ENCODE measurements at places on chromosomes 3 and 15.

DNA sequence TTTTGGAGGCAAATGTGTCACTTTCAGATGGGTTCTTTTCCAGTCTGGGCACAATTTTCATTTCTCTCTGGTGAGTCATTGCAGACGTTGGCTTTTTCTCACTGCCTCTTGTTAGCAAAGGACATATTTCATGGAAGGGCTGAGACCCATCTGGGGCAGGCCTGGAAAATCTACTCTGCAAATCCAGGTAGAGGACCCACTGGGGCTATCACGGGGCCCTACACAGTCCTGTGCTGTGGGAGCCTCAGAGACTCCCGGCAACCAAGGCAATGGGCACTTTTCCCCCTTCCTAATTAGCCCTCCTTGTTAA lies 58.0 kb downstream of the HRH1 start:
- peak; percentile 13 for DNase-seq

- no peak for DNase-seq
Measured at GRCh38 chr3:114110439-114110838, 53.9 kb downstream of the QTRT2 start.

DNA sequence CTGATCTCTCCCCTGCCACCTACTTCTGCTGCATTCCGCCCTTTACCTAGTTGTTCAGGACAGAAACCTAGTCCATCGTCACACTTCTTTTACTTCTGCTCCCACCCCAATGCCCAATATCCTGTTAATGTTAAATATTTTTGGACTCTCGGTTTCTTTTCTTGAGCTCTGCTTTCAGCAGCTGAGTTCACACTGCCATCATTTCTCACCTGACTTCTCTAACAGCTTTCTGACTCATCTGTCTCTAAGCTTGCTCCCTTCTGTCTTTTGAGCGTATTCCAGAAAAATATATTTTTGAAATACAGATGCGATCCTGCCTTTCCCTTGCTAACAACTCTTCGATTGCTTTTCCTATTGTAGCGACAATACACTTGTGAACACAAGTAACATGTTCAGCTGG lies 183.4 kb downstream of the KLHL25 start:
- DNase-seq: no peak

DNA sequence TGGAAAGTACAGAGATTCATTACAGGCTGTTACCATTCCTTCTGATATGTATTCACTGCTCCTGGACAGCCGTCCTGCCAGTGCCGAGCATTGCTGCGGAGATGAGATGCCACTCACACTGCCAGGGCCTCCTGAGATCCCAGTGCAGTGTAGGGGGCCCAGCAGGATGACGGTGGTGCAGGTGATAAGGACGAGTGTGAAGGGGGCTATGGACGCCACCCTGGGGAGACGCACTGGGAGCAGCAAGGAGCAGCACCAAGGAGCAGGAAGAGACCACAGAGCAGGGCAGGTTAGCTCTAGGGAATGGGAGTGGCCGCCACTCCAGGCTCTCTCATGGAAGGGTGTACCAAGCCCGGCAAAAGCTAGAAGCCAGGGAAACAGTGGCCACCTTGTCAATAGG lies 4.0 kb upstream of the KLF15 start:
- DNase-seq: no peak

DNA sequence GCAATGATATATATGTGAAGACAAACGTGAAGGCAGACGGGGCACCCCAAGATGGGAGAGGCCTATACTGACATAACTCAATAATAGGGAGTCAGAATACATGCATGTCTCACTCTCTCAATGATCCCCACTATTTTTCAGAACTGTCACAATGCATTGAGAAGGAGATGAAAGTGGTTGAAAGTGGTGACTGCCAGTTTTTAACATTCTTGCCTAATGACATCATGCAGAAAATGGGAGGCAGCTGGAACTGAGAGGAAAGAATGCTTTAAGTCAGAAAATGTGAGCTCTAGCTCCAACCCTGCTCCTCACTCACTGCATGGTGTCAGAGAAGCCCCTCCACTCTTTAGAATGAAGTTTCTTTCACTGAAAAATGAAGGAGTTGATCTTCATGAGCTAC lies 55.3 kb upstream of the P2RY1 start:
- DNase-seq: no peak

- no peak for DNase-seq
Measured at GRCh38 chr15:80662757-80663553, 32.2 kb upstream of the ABHD17C start.

DNA sequence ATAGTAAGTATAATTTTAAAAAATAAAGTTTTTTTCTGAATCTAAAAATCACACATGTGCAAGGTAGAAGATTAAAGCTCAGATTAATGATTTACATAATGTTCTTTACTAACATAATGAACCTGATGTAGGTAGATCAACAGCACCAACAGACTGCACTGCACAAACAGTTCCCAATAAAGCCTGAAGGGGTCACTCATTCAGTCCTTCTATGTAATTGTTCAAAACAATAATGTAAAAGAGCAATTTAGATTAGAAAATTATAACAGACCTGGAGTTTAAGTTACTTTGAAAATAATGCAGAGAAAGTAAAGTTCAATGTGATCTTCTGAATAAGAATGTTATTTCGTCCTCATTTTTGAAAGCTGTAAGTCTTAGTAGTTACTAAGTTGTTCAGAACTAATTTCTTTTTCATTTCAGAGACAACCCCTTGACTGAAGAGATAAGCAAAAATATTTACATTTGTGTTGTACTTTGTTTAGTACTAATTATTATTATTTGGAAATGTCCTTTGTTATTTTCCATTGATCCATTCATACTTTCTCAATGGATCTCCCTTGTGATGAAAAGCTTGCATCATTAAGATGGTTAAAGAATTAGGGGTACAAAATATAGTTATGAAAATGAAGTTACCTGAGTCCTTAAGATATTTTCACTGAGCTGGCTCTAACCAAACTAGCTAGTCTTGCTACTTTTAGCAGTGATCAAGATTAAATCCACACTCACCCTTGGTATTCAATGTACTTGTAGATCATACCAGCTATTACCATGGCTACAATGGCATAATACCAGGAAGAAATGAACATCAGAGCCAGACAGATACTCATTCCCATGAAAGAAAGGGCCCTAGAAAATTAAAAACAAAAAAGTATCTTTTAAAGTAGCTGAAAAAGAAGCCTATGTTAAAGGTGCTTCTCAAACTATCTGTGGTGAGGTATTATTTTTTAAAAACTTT lies 16.8 kb downstream of the EMC4 start:
- no peak for DNase-seq

GRCh38 chr3:146345900-146346299 lies 95.0 kb upstream of the PLSCR4 start:
- DNase-seq: no peak

DNA sequence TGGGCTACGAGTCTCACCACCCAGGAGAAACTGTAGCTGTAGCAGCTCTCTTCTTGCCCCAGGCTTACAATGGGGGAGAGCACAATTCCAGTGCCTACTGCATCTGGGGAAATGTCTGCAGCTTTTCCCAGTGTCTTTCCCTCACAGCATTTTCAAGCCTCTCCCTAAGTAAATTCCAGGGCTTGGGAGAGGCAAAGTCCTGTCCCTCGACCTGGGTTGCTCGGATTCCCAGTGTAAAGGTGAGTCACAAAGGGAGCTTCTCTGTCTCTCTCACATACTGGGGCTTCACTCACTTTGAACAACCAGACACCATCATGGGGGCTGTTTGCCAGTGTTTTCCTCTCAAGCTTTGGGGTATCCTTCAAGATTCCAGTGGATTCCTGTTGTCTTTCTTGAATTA lies 689.4 kb upstream of the NAALADL2 start:
- DNase-seq: no peak

DNA sequence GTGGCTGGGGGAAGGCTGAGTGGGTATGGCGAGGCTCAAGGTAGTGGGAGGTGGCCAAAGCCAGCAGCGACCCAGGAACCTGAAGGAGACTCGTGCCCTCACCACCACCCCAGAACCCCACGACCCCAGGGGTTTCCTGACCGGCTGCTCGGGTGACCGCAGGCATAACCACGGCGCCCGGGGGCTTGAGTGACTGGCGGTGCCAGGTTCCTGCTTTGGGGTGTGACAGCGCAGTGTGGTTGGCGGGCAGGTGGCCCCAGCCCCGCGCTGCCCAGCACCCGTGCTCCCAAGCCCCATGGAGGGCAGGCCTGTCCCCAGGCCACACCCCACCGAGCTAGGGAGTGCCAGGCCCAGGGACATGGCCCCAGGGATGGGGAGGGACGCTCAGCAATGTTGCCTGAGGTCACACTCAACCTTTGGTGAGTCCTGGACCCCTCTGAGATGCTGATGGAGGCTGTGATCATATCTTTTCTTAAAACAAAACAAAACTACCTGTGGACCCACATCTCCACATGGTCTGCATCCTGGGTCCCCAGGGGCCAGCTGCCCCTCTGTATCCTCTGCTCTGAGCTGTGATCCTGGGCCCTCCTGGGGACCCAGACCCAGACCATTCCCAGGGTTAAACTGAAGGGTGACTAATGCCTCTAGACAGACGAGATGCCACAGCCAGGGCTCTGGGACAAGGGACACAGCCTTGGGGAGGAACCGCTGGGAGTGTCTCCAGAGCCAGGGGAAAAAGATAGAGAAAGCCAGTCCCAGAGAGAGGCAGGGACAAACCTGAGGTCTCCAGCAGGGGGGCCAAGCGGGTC lies 13.0 kb downstream of the DNAJB8 start:
- DNase-seq: no peak

DNA sequence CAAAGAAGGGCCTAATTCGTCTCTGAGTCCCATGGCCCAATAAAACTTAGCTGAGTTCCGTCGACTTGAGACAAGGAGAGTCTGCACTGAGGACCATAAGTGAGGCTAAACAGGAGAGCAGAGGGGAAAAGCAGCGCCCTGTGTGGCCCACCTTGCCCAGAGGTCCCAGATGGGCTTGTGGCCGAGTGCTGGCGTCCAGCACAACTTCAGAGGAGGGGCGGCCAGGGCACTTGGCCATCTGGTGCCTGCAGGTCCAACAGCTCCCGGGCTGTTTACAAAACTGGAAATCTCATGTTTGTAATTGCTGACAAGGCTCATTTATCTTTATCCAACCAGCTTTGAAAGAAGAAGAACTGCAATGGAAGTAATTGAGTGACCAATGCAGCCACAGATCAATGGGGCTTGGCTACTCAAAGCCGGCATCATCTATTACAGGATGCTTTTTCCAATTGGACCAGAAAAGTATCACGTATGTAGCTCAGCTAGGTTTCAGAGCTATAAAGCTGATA lies 306.3 kb downstream of the OCA2 start:
- no peak for DNase-seq

GRCh38 chr3:77825001-77825827 lies 785.3 kb downstream of the ROBO2 start:
- DNase-seq: no peak

GRCh38 chr3:129261894-129262293 lies 12.5 kb downstream of the COPG1 start:
- no peak for DNase-seq

GRCh38 chr15:93173369-93173768 lies 84.4 kb upstream of the RGMA start:
- DNase-seq: no peak

GRCh38 chr15:66711862-66712261 lies 9.8 kb downstream of the SMAD6 start:
- DNase-seq: no peak

DNA sequence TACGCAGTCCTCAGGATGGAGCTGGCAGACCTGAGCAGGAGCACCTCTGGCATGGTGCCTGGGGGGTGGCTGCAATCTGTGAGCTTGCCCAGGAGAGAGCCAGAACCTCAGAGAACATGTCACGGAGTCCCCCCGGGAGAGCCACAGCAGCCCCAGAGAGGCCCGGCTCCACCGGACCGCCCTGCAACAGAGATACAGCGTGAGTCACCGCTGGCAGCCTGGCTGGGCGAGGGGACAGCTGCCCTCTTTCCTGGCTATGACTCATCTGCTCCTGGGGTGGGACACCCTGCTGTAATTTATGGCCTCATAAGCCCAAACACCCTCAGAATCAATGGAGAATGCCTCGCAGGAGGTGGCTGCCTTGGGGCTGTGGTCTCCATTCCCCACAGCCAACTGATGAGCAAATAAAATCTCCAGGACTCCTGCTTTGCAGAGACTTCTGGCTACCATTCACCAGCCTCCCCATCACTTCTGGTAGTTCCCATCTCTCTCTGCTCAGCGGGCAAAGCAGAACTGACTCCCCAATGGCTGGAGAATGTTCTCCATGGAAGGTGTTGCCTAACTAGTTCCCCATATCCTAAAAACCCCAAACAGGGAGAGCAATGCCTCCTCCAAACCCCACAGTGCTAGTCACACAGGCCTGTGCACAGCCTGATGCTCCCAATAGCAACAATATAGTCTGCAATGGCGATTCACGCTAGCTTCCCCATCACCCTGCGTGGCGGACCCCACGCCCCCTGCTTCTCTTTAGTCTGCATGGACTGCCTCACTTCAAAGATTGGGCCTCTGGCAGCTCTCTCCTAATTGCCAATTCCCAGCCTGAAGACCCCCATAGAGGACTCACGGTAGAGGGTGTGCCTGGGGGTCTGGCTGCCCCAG lies 21.6 kb downstream of the ACSBG1 start:
- DNase-seq: peak; percentile 41

DNA sequence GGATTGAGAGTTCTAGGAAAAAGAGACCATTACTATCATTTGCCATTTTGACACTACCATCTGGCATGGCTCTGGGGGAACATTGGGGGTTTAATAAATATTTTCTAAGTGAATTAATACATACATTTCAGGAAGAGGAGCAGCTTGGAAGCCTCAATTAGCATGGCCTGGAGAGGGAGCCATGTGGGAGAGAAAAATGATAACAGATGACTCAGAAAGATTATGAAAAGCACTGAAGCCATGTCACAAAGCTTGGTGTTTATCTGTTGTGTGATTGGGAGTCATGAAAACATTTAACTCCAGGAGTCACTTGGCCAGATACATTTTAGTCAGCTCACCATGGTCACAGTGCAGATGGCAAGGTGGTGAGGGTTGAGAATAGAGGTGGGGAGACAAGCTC lies 121.0 kb downstream of the SSR3 start:
- no peak for DNase-seq

DNA sequence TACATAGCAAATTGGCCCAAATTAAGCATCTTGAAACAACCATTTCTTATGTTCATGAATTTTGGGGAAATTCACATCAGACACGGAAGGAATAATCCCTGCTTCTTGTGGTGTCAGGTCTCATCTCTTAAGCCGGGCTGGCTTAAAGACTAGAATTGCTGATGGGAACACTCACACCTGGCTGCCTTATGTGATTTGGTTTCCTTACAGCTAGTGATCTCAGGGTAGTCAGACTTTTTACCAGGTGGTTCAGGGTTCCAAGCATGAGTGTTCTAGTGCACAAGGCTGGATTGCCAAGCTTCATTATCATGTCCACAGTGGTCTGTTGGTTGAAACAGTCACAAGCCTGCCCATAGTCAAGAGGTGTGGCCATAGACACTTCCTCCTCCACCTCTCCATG lies 20.3 kb upstream of the CCNL1 start:
- DNase-seq: no peak

DNA sequence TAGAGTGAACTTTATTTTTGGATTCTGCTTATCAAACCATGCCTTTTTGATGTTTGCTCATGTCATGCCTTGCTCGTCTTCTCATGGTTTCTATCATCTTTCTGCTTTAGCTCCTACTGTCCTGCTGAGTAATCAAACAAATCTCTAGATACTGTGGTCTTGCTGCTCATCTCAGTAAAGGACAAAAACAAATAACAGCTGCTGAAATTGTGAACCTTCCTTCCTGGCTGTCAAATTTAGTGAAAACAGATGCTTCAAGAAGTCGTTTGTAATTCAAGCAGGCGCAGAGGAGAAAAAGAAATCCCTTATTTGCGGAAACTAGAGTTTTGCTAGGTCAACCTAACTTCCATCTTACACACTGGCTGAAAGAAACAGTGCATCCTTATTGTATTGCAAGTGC lies 616.1 kb upstream of the ALCAM start:
- DNase-seq: no peak

- DNase-seq: no peak
Measured at GRCh38 chr15:63203451-63204090, 14.2 kb downstream of the RAB8B start.
